ENCODE measurements at places on chromosomes 12 and 14.

DNA sequence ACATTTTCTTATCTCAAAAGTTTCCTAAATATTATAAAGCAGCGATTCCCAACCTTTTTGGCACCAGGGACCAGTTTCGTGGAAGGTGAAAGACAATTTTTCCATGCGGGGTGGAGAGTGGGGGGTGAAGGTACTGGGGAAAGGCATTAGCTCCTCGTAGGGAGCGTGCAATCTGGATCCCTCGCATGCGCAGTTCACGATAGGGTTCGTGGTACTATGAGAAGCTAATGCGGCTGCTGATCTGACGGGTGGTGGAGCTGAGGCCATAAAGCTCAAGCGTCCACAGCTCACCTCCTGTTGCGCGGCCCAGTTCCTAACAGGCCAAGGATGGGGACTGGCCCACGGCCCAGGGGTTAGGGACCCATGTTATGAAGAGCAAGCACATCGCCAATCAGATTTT lies 29.9 kb downstream of the NEUROD4 start:
- DNase-seq = no peak

- DNase-seq = no peak
Observed at GRCh38 chr14:55976655-55977054, 141.6 kb upstream of the PELI2 start.

GRCh38 chr14:64986648-64987437 lies at the start of gene FNTB:
FNTB (plus strand) TSS chr14:64986895; CDS start chr14:64986954, 59 bp downstream.
- DNase-seq = peak; percentile 95

GRCh38 chr12:120849765-120850164 lies 54.4 kb downstream of the SPPL3 start:
- no peak for DNase-seq

DNA sequence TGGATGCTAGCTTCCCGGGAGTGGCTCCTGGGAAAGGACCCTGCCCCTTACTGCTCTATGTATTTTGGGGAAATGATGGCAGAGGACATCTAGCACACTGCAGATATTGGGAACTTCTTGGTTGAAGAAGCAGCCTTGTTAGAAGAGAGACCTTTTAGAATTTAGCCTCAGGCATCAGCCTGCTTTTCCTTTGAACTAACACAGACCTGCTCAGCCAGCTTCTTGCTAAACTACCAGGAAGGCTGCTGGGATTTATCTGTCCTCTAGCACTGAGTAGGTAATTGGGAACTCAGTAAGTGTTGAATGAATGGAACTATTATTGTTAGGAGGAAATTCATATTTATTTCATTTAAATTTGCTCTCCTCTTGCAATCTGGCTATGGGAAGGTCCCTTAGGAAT lies 77.3 kb downstream of the DRAM1 start:
- DNase-seq = no peak

DNA sequence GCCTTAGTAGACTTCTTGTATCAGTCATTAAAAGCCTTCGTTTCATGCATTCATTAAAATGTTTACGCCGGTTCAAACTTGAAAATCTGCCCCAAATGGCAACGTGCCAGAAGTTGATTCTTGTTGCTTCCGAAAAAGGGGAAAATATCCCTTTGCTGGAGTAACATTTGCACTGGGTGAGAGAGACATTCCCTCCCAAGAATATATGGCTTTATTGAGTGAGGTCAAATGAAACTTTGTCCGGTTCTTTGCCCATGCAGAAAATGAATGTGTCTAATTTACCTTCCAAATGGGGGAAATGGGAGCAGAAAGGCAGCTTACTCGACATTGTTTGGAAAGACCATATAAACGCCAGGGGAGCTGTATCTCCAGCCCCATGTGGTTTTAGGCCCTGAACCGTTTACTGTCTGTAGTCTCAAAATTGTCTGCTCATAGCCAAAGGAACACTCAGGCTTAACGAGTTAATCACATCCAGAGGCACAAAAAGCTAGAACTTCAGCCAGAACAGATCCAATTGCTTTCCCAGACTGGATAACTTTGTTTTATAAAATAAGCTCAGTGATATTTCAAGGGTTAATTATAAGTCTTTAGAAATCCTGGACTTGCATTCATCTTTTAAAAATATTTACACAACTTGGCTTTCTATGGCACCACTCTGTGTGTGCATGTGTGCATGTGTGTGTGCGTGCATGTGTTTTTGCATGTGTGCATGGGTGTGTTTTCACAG lies 2.9 kb upstream of the EMP1 start:
- no peak for DNase-seq
